ENCODE measurements at places on chromosomes 13 and 19.

GRCh38 chr19:40592170-40592569 lies 9.0 kb upstream of the LTBP4 start:
- DNase-seq = no peak

GRCh38 chr13:39365879-39366278 lies 237.1 kb downstream of the LHFPL6 start:
- no peak for DNase-seq

DNA sequence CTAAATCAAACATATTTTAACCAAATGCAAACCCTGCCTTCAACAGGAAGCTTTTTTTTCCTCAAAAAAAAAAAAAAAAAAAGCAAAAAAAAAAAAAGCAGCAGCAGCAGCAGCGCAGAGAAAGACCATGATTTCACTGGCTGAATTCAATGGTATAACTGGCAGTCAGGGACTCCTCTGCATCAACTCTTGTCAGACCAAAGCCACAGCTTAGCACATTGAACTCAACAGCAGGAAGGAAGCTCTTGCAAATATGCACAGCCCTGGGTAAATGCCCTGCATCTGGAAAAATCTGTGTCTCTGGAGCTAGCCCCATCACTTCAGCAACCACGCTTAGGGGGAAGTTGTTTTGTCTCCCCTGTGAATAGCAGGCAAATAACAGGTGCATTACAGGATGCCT lies 17.6 kb upstream of the DHRS12 start:
- DNase-seq = no peak

DNA sequence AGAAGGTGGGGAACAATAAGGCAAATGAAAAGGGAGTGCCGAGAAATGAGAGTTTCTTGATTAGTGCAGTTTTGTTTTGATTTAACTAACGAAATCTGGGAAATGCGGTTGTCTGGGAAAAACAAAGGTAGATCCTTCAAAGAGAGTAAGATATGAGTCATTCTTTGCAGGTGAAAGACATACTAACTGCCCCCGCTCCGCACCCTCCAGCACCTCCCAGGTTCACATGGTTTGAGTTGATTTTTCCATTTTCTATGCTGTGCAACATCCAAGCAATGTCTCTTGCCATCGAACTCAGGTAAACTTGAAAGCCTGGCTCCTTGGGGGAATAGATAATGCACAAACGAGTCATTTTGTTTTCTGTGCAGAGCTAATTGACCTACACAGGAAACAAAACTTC lies 84.1 kb upstream of the KLF12 start:
- DNase-seq = no peak

- no peak for DNase-seq
Observed at GRCh38 chr13:110413016-110413675, 106.1 kb downstream of the COL4A2 start.

DNA sequence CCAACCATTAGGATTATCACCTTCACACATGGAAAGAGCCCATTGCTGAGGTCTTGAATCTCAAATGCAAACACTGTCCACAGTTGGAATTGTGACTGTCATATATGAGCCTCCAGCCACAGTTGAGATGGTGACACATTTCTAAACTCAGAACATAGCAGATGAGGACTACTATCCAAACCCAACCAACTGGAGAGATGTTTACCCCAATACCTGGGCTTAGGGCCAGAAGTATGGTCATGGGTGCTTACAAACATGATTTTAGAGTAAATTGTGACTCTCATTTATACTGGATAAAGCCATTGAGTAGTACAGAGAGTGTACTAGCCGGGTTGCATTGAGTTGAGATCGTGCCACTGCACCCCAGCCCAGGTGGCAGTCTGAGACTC lies 14.0 kb upstream of the ZNF681 start:
- no peak for DNase-seq

DNA sequence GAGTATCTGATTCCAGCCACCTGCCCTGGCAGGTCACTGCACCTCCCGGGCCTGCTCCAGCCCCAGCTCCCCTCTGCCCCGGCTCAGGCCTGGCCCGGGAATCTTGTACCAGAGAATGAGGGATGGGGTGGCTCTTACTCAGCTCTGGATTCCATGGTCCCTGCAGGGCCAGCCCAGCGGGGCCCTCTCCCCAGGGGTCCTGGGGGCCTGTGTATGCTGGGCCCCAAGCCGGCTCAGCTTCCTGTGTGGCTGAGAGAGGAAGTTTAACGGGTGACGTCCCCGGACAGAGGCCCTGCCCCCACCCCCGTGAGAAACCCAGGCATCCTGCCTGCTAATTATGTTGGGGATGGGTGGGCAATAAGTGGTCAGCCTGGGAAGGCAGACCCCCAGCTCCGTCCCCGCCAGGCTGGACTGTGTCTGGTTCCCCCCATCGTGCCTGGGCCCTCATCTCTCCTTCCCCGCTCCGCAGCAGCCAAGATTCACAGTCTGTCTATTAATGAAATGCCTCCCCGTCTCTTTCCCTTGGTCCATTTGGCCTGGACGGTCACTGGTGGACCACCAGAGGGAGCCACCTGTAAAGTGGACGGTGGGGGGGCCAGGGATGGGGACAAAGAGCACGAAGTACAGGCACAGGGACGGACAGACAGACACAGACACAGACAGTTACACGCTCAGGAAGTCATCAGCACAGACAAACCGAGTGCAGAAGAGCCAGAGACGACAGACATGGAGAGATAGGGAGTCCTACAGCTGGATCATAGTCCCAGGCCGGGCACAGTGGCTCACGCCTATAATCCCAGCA lies at the start of gene DENND1C:
Gene DENND1C, minus strand, starts transcription at position 247 of the 802 bp plus-strand sequence. Its CDS starts 92 bp downstream, at position 155.
- DNase-seq = no peak

DNA sequence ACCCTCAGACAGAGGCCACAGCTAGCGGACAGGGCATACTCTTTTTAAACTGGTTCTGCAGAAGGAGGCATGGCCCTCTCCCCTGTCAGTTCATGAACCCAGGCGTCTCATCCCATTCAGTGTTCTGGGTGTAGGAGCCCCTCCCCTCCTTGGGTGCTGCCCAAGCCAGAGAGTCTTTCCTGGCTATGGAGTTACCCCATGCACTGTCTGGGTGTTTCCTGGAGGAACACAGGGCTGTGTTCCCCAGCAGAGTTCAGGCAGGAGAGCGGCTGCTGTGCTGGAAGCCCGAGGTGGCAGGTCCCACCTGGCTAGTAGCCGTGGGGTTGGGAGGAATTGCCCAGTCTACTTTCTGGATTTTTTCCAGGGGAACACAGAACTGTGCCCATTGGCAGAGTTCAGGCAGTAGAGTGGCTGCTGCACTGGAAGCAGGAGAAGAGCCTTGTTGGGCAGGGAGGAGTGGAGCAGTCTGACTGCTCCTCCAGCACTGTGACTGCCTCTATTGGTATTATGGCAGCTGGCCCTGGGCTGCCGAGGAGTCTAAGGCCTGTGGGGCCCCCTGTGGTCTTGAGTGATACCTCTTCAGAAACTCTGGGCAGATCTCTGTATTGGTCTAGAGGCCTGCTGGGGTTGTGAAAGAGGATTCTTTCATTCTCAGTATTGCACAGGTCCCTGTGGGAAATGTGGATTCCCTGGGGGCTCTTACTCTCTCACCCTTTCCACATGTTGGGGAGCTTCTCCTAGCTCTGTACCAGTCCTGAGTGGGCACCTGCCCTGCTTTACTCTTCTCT lies 168.3 kb downstream of the PCDH20 start:
- DNase-seq = no peak

- DNase-seq = no peak
Observed at GRCh38 chr19:413756-414420, 4.9 kb upstream of the C2CD4C start.

GRCh38 chr19:31444931-31445330 lies 95.7 kb upstream of the TSHZ3 start:
- no peak for DNase-seq

DNA sequence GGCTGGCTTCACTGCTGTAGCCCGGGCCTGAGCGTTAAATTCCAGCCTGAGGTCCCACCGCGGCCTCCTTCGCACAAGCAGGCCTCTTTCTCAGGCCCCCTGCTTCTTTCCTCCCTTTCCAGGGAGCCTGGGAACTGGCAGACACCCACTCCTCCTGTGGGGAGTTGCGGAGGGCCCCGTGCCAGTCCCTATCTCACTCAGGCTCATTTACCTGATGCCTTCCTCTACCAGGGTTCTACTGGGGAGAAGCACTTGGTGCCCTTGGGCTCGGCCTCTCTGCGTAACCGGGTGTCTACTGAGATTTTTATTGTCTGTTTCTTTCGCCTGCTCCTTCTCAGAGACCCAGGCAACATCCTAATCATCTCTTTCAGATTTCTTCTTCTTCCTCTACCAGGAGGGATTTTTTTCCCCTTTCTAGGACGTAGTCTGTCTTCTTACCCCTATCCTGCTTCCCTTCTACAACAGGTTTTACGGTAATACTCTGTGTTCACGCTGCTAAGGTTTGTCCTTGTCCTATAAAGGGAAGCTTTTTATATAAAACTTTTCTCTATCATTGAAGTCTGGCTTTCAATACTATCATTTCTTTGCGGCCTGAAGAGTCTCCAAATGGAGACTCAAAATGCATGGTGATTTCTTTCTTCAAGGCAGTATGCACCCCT lies 135.4 kb upstream of the GPR12 start:
- DNase-seq = no peak

GRCh38 chr13:51371768-51372399 lies 32.4 kb downstream of the SERPINE3 start:
- no peak for DNase-seq

DNA sequence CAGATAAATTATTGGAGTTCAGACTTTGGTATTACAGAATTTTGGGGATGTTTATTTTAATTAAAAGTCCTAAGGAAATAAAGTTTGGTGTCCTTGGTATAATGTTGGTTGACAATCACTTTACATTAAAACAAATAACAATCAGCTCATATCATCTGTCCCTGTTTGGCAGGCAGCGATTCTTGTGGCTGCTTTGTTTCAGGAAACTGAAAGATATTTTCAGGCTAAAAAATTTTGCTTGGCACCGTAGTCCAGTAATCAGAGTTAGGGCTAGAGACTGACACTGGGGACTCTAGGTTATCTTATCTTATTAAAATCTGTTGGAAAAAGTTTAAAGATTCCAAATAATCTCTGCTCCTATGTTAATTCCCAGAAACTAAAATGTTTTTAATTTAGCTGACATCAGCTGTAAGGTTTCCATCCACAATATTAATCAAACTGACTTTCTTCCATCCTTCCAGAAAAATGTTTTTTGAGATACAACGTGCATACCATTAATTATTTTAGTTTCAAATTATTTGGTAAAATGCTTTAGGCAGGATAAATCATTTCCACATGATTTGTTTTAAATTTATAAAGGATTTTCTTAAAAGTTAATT lies 97.6 kb downstream of the ZIC5 start:
- DNase-seq = no peak

GRCh38 chr13:23447927-23448326 lies 14.4 kb upstream of the SACS start:
- no peak for DNase-seq

GRCh38 chr19:4352701-4353121 lies 9.3 kb downstream of the MPND start:
- no peak for DNase-seq

GRCh38 chr19:39341129-39341718 lies 997 bp upstream of the SAMD4B start:
- DNase-seq = no peak

DNA sequence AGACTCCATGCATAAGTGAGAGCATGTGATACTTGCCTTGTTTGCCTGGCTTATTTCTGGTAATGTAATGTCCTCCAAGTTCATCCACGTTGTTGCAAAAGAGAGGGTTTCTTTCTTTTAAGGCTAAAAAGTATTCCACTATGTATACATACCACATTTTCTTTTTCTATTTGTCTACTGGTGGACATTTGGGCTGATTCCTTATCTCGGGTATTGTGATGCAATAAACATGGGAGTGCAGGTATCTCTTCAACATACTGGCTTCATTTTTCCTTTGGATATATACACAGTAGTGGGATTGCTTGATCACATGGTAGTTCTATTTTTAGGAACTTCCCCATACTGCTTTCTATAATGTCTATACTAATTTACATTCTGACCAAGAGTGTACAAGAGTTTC lies 49.6 kb upstream of the EBPL start:
- no peak for DNase-seq

GRCh38 chr13:98169331-98169730 lies 7.7 kb downstream of the RNF113B start:
- DNase-seq = no peak

GRCh38 chr19:8840708-8841107 lies 8.5 kb downstream of the MBD3L1 start:
- no peak for DNase-seq

GRCh38 chr19:13206587-13206986 lies 56.4 kb downstream of the IER2 start:
- no peak for DNase-seq

DNA sequence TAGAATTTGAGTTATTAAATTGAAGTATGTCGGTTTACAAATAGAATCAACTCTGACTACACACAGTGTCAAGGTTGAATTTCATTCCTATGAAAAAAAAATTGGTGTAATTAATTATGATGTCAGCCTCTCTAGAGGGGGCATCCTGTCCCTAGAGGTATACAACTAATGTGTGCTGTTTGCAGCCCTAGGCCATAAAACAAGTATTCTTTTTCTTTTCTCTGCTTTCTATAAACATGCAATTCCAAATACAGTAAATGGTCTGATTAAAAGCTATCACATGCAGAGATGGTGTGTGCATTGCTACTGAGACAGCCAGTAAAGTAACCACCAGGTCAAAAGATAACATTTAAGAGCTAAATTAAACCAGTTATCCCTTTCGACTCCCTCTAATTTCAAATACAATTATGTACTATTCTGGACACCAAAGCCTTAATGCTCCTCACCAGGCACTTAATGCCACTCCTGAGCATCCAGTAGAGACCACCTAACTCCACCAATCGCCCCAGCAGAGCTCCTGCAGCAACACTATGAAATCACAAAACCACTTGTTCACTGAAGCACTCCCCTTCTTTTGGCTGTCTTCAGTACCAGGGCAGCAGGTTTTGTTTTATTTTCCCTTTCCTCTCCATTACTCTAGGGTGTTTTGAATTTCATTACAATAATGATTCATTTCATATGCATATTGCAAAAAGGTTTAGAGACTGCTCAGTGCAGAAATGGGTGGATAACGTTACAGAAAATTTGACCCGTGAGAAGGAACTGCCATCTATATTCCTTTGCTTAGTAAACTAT lies 426.9 kb downstream of the PCDH9 start:
- no peak for DNase-seq

GRCh38 chr13:34349091-34349722 lies 531.3 kb downstream of the RFC3 start:
- peak; percentile 81 for DNase-seq

- DNase-seq = no peak
Observed at GRCh38 chr13:52371736-52372247, 34.2 kb downstream of the THSD1 start.
